ENCODE measurements at places on chromosomes 7 and 10. TPM values are rescaled to one million over a fixed set of nuclear protein-coding genes. Genes with fewer than 3 reads are reported as not detected.

The NODAL gene
- not detected for total RNA-seq

- DNase-seq = no peak
Observed at GRCh38 chr7:12434012-12434642, 30.5 kb upstream of the VWDE start.

The GATA3 gene
- total RNA-seq = 3.2 TPM

The KCNH2 gene
- 1.9 TPM for total RNA-seq

DNA sequence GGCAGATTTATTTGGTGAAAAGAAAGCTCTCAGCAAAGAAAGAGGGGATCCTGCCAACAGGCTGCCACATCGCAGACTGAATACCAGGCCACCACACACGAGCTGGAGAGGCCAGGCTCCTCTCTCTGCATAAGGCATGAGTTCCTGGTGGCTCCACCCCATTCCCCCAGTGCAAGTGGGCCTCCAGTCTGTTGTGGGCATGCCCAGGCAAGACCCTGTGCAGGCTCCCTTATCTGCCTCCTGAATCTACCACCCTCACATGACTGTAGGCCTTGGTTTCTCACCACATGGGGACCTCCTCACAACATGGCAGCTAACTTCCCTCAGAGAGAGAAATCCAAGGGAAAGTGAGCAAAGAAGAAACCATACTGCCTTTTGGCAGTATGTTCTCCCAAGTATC is 26.7 kb upstream of the CUL1 start:
- DNase-seq = no peak

DNA sequence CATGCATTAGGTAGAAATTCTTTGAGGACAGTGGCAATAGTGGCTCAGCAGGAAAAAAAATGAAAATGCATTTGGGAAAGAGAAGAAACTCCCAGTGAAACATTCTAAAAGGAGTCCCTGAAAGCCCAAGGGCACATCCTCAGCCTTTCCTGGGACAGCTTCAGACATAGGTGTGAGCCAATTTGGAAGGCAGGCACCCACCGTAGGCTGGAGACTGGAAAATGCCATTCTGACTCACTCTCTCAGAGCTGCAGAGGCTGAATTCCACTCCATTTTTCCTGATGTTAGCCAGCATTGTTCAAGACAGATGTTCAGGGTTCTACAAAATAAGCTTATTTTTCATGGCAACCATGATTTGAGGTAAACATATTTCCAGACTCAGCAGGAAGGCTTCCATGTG is 379.0 kb upstream of the FZD8 start:
- DNase-seq = no peak

- no peak for DNase-seq
Observed at GRCh38 chr10:44386546-44387052, 1.7 kb upstream of the CXCL12 start.

GRCh38 chr7:26662646-26663045 is 201.7 kb downstream of the SKAP2 start:
- DNase-seq = no peak

GRCh38 chr7:34755008-34755407 is 97.0 kb downstream of the NPSR1 start:
- no peak for DNase-seq

The AKR1C4 gene
- not detected for total RNA-seq

The CRPPA gene
- 1.8 TPM for total RNA-seq

DNA sequence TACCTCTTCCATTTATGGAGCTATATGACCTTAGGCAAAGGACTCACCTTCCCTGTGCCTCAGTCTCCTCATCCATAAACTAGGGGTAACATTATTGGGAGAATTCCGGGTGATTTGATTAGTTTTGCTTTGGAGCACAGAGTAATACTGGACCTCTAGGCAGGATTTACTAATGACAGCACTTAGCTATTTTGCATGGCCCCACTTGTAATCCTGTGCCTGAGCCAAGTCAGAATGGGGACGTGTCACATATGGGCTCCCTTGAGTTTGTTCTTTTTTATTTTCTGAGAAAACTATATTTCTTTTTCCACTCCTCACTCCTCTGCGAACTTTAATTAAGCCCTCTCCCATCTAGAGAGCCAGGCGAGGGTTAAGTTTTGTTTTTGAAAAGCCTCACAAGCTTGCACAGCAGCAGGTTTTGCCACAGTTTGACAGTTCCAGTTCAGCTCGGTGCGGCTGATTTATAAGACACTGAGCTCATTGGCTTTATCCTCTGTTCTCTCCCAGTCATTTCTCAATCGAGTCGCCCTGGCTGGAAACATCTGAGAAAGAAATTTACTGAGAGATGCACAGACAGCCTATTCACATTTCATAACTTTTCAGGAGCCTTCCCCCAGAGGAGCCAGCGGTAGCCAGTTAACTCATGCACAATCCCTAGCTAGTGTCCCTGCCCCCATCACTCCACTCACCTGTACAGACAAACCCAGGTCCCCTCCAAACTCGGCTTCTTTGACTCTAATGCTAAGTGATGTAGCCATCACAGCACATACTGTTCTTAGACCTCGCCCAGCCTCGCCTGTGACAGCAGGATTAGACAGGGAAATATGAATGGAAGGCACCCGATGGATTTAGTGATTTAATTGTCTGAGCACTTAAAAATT is 441.9 kb upstream of the NPVF start:
- DNase-seq = no peak

GRCh38 chr7:47085491-47086275 is 496.2 kb downstream of the TNS3 start:
- DNase-seq = no peak

- DNase-seq = peak; percentile 40
Observed at GRCh38 chr10:91511549-91512330, 101.6 kb downstream of the HECTD2 start.

DNA sequence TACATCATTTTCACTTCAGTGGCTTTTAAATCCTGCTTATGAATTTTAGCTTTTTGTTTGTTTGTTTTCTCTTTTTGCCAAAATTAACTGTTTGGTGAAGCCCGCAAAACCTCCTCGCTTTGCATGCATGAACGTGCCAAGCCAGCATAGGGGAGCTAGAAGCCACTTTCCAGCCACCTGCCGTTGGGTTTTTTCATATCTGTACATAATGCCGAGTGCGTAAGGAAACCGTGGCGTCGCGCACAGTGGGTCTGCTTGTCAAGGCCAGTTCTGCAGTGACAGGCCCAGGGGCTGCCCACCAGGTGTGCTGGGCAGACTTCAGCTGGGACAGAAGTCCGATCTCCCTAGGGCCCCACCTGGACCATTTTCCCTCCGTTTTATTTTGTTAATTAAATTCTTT is 41.1 kb downstream of the WIPI2 start:
- DNase-seq = no peak

DNA sequence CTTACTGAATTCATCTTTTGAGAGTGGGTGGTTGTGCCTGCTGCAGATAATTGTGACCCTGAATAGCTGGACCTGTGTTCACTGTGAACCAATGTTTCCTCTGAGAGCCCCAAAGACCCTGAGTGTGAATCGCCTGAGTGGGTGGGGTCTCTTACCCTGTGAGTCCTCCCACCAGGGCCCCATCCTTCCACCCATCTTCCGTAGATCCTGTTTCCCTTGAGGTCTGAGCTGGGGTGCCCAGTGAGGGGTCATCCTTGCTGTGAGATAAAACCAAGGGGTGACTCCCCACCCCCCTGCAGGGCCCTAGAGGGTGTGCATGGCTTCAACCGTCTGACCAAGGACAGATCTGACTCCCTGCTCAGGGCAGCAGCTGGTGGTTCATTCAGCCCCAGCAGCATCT is 78.0 kb upstream of the ZNF479 start:
- no peak for DNase-seq

- no peak for DNase-seq
Observed at GRCh38 chr7:142140401-142140959, 29.0 kb downstream of the MGAM2 start.

The CHCHD3 gene
- total RNA-seq = 75.7 TPM

The NUTM2E gene
- not detected for total RNA-seq

The SKAP2 gene
- total RNA-seq = 18.3 TPM

GRCh38 chr7:52297128-52297527 is 738.3 kb upstream of the POM121L12 start:
- DNase-seq = no peak

DNA sequence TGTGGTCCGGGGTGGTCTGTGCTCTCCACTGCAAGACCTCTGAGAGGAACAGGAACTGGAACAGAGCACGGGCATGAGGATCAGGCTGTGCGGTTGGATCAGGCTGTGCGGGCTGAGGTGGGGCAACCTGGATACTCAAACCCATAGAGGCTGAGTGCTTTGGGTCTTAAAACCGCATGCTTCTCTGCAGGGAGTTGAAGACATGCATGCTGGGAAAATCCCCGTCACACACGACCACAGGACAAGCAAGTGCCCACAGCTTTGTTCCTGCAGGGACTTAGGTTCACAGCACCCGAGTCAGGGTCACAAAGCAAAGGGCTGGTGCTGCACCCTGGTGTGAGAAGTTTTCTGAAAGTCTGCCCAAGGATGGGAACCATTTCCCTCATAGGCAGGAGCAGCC is 221.2 kb downstream of the ZMYND11 start:
- DNase-seq = no peak

GRCh38 chr10:71237843-71238623 is 25.7 kb downstream of the UNC5B start:
- no peak for DNase-seq

- peak; percentile 98 for DNase-seq
Observed at GRCh38 chr7:22582863-22583622, 83.1 kb upstream of the STEAP1B start.

- DNase-seq = no peak
Observed at GRCh38 chr7:55271069-55271626, 94.0 kb upstream of the LANCL2 start.

The ANTXRL gene
- total RNA-seq = not detected

The CCL24 gene
- total RNA-seq = not detected

DNA sequence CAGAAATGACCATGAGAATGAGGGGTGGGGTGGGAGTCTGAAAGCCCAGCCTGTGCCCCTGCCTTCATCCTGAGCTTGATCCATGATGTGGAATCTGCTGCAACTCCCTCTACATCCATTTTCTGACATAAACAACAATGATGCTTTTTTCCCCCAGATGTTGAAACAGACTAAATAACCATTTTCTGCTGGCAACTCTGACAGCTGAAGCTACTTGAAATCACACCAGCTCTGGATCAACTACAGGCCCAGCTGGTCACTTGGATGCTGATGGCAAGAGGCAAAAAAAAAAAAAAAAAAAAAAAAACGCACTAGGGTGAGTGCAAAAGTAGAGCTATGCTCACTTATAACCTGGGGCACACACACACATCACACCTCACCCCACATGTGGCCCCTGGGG is 74.2 kb downstream of the FAM107B start:
- no peak for DNase-seq

The C10orf105 gene
- total RNA-seq = not detected

The GSTO2 gene
- 9.5 TPM for total RNA-seq

GRCh38 chr10:74771054-74771453 is 55.3 kb upstream of the KAT6B start:
- no peak for DNase-seq

DNA sequence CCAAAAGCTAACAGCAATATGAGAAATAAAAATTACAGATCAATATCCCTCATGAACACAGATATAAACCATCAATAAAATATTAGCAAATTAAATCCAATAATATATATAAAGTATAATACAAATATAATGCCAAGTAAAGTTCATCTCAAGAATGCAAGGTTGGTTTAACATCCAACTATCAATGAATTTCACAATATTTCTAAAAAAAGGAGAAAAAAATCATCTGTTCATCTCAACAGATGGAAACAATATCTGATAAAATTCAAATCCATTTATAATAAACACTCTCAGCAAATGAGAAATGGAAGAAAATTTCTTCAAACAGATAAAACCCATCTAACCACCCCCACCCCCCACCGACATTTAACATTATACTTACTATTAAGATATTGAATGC is 86.9 kb downstream of the SIRT1 start:
- DNase-seq = no peak

GRCh38 chr7:41870461-41871138 is 167.7 kb upstream of the INHBA start:
- DNase-seq = no peak

DNA sequence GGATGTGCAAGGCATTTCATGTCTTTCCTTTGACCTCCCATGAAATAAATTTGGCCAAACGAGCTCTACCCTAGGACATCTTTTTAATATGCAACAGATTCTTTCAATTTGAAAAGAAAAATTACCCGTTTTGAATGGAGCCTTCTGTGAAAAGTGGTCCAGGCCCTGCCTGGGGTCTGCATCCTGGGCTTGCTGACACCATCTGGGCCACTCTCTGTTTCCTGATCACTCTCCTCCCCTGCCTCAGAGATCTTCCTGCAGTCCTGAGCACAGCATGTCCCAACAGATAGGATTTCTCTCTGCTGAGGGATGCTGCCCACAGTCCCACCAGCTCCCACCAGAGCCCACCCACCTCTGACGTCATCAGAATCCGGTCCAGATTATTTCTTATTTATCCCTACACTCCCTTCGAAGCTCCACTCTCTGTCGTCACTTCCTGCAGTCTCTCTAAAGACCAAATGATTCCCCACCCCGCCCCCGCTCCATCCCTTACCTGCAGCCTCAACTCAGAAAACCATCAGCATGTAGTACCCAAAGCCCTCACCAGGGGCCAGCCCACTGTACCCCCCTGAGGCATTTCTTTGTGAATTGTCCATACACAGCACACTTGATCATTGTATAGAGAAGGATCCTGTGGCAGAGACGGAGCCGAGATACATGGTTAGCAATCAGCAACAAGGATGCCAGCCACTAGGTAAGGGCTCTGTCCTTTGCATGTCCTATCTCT is 192.1 kb upstream of the MGMT start:
- DNase-seq = no peak

The PPP1R17 gene
- not detected for total RNA-seq

The EPO gene
- total RNA-seq = not detected

The URGCP gene
- total RNA-seq = 17.6 TPM

DNA sequence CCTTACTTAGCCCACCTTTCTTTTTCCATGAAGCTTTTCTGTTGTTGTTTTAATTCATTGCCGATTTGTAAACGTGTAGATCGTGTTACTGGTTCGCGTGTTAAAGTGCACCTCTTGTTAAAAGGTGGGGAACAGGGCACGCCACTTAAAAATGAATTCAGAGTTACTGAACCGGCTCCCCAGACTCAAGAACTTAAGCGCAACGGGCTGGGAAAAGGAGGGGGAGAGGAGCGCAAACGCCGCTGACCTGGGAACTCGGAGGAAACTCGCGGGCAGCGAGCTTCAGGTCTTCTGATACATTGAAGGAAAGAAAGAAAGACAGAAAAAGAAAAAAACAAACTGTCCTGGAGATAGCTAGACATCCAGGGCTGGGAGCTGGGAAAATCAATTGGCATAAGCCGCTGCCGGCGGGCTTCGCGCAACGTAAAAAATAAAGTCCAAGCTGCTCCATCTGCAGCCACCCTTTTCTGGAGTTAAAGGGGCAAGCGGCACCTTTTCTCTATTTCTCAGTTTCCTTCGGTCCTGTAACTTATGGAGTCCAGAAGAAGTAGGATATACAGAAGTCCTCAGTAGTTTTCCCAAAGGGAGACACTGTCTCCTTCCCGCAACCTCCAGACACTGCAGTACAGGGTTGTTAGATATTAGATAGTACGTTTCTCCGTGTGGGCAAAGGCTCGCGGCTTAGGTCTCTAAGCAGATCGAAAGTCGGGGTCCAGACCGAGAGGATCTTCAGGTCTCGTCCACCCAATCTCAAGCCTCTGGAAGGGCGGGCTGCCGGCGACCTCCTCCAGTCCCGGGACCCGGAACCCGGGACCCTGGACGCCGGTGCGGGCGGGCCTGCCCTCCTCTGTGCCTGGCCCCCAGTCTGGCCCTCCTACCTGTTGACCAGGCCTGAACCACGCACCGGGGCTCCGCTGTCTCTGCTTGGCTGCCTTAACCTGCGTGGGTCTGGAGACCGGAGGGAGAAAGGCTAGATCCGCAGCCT is 1.8 kb upstream of the DLX6 start:
- no peak for DNase-seq

Measured in epithelial cell of proximal tubule (primary cell).